ENCODE measurements at places on chromosomes 6 and 20.
A peak's percentile ranks its signal among the peaks of the same experiment; 100 is the strongest.

DNA sequence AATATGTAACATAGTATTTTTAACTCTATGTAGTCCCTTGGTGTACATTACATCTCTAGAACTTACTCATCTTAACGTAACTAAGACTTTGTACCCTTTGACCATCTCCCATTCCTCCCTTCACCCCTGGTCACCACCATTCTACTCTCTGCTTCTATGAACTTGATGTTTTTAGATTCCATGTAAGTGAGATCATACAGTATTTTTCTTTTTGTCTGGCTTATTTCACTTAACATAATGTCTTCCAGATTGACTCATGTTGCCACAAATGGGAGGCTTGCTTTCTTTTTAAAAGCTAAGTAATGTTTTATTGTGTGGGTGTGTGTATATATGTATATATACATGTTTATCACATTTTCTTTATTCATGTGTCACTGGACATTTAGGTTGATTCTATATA is 55.8 kb downstream of the TMEM200A start:
- DNase-seq, result no peak

DNA sequence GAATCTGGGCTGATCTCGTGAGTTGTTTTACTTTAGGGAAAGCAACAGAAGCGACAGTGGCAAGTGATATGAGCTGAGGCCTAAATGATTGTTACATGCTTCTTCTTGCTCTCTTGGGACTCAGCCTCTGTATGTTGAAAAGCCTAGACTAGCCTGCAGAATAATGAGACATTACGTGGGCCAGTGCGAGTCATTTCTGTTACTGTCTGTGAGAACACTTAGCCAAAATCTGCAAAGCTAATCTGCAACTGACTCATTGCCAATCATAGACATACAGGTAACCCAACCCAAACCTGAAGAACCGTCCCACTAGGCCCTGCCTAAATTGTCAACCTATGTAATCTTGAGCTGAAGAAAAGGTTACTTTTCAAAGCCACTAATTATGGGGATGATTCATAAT is 77.4 kb upstream of the F13A1 start:
- no peak for DNase-seq

- no peak for DNase-seq
Measured at GRCh38 chr20:36154700-36155628, at the start of gene EPB41L1. Gene EPB41L1, plus strand, starts transcription at chr20:36154740. Its CDS starts 19,038 bp downstream, at chr20:36173778.

GRCh38 chr6:74410630-74411029 is 714.6 kb downstream of the CD109 start:
- no peak for DNase-seq

DNA sequence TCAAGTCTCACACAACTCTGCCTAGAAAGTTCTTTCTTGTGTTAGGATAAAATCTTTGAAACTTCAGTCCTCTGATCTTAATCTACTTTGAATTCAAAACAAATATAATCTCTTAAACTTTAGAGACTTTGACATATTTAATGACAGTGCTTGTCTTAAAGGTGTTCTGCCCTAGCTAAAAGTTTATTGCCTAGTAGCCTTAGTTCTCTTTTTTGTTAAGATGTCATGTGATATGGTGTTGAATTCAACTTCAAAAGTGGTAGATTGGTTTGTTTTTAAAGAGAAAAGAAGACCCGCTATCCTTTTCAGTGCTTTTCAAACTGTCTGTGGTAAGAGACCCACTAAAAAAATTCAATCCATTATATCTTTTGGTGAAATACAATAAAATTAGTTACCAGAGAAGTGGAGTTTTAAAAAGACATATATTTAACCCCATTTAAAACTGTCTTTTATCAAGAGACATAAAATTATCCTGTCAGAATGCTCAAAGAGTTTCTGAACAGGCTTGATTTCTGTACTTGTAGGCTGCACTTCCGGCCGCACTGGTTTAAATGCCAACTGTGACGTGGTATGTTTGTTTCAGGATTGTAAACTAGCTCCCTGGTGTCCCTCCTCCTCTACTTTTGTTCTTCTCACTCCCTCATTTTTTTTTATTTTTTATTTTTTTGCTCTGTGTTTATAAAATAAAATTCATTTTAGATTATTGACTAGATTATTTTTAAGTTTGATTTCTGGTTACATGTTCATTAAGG is 76.5 kb downstream of the QKI start:
- peak; percentile 15 for DNase-seq

Data from CD4-positive, alpha-beta T cell treated with Interferon alpha-2 for 1 hour (primary cell).